ENCODE measurements at places on chromosomes 12 and 14.

DNA sequence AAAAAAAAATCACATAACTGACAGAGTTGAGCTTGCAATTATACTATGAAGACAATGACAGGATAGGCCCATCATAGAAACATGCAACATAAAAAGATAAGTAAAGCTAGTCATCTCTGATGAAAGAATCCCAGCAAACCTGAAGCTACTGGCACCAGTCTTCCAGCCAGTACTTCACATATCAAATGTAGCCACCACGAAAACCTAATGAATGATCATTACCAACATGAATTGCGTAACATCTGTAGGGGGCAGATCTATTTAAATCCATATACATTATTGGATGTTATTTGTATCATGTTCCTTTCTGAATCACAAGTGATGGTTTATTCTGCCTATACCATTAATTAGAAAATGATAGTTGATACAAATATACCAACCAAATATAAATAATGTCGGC, 73.9 kb downstream of the BCAT1 start:
- DNase-seq, result no peak

- DNase-seq, result no peak
Measured at GRCh38 chr12:93373961-93374656, 3.6 kb upstream of the NUDT4 start.

DNA sequence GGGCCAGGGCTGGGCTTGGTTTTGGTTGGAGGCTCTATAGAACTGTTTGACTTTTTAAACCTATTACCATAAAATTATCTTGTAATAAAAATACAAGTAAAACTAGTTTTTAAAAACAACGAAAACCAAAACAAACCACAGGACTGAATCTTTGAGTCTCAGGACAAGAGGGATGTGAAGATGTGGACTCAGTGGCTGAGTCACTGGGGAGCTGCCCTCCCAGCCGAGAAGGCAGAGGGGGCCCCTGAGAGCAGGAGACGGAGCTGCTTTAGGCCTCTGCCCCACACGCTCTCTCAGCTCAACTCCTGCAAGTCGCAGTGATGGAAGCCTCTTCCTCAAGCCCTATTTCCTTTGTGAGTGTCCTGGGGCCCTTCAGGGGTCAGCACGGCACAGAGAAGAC, 59.0 kb downstream of the CDC42BPB start:
- DNase-seq, result no peak

- no peak for DNase-seq
Measured at GRCh38 chr12:11578461-11578993, 70.9 kb upstream of the ETV6 start.

- DNase-seq, result no peak
Measured at GRCh38 chr14:69052181-69052601, 73.1 kb upstream of the ACTN1 start.

DNA sequence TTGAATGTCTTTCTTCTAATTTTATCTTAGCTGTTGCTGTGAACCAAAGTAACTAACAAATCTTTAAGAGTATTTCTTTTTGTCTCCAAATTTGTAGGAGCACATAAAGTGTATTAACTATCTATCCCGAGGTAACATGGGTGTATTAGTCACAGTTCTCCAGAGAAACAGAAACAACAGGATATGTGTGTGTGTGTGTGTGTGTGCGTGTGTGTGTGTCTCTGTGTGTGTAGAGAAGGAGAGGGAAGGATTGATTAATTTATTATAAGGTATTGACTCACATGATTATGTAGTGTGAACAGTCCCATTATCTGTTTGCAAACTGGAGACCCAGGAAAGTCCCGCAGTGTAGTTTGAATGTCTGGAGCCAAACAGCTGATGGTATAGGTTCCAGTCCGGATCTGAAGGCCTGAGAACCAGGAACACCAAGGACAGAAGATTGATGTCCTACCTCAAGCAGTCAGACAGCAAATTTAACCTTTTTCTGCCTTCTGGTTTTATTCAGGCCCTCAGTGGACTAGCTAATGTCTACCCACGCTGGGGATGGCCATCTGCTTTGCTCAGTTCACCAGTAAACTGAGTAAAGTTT, 14.4 kb downstream of the G2E3 start:
- no peak for DNase-seq

DNA sequence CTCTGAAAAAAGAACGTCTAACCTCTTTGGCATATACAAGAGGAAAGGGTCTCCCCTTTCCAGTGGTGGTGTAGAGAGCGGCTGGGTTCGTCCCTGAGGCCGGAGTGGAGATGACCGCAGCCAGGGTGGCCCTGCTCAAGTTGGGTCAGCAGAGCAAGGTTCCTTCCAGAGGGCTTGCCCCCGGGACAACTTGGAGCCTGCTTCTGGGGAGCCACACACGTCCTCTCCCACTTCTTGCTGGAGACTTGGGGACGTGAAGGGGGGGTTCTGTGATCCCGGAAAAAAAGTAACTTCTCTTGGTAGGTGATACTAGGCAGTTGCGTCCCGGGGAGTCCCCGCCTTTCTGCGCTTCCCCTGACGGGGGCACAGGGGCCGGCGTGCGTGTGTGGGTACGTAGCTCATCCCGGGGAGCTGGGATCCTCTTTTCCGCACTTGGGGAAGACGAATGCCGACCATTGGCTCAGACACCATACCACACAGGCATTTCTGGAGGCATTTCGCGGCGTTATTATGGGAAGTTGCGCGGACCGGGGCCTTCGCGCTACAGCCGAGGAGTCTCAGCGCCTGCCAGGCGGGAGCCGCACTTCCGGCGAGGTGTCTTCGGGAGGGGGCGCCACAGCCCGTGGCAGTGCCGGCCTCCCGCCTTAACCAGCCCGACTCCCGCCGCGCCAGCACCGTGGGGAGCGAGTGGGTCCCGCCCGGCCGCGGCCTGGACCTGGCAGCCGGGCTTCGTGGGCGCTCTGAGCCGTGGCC, 14.8 kb upstream of the PAX9 start:
- no peak for DNase-seq

DNA sequence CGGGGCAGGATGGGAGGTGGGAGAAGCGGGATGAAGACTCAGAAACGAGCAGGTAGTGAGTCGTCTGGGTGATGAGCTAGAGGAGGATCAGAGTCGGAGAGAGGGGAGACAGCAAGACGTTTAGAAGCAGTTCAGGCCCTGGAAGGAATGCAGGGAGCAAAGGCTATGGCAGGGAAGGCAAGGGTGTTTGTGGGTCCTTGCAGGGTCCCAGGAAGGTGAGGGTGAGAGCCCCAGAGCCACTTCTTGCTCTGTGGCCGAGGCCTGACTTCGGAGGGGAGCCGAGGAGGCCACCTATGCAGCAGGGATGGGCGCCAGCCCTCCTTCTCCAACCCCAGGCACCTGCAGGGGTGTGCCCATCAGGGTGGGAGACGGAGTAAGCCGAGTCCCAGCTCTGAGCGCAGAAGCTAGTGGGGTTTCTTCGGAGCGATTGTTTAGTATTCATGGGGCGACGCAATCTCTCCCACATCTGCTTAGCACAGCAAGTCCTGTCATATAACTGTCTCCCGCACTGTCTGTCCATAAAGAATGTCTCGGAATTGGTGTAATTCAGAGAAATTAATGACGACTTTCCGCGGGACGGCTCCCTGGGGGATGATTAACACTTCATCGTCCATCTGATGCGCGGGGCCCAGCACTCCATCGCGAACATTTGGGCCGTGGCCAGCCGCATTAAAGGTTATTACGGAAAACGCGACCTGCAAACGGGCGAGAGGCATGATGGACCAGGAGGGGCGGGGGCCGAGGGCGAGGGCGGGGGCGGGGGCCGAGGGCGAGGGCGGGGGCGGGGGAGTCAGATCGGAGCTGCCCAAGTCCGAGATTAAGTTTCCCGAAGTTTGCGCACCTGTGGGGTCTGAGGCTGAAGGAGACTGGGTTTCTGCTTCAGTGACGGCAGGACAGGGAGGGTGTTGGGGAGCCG, 12.2 kb upstream of the CALCOCO1 start:
- DNase-seq, result no peak

GRCh38 chr14:41130274-41130673, 476.4 kb upstream of the LRFN5 start:
- no peak for DNase-seq

DNA sequence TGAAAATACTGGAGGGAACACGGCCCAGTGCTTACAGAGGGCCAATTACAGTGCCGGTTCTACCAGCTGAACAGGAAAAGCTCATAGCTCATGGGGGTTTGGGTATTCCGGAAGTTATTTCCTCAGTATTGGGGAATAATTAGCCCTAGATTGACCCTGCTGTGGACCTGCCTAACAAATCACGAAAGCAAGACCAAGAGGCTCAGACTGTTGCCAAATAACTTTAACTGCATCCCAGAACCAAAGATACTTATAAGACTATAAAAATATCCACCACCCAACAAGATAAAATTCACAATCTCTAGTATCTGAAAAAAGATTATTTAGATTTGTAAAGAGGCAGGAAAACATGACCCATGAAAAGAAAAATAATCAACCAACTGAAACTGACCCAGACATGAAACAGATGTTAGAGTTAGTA, 8.0 kb upstream of the OR5AU1 start:
- DNase-seq, result no peak

GRCh38 chr12:6016756-6017155, 71.7 kb upstream of the ANO2 start:
- no peak for DNase-seq

DNA sequence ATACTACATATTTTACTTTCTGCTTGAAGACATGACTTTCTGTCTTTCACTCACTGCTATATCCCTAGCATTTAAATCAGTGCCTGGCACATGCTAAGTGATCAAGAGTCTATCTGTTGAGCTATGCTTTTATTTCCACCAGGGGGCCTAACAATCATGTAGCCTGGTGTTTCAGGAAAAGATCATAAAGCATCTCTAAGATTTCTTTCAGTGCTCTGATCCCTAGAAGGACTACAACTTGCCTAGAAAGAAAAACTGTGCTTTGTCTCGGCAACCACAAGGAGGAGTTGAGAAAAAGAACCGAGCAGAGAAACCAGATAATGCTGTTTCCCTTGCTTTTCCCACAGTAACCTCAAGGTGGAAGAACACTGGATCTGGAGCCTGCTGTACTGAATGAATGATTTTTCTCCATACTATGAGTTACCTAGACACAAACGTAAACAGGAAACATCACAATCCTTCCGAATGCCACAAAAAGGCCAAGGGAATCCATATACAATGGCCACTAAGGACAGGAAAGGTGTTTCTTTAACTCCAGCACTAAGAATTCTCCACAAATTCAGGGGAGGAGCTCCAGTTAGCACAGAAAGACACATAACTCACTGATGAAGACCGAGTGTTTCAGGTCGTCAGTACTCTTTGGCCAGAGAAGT, 1.2 kb downstream of the CRY1 start:
- DNase-seq, result no peak

DNA sequence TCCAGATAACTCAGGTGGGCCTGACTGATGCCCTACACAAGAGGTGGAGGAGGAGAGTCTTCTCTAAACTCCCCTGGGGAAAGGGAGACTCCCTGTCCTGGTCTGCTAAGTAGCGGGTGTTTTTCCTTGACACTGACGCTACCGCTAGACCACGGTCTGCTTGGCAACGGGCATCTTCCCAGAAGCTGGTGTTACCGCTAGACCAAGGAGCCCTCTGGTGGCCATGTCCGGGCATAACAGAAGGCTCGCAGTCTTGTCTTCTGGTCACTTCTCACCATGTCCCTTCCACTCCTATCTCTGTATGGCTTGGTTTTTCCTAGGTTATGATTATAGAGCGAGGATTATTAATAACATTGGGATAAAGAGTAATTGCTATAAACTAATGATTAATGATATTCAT, 965.5 kb downstream of the TMEM121 start:
- DNase-seq, result no peak

- no peak for DNase-seq
Measured at GRCh38 chr12:4154672-4155225, 118.8 kb upstream of the CCND2 start.

- DNase-seq, result no peak
Measured at GRCh38 chr14:69471436-69471835, 13.1 kb upstream of the PLEKHD1 start.

GRCh38 chr12:89162589-89163261, 189.6 kb downstream of the DUSP6 start:
- DNase-seq, result peak; percentile 18

DNA sequence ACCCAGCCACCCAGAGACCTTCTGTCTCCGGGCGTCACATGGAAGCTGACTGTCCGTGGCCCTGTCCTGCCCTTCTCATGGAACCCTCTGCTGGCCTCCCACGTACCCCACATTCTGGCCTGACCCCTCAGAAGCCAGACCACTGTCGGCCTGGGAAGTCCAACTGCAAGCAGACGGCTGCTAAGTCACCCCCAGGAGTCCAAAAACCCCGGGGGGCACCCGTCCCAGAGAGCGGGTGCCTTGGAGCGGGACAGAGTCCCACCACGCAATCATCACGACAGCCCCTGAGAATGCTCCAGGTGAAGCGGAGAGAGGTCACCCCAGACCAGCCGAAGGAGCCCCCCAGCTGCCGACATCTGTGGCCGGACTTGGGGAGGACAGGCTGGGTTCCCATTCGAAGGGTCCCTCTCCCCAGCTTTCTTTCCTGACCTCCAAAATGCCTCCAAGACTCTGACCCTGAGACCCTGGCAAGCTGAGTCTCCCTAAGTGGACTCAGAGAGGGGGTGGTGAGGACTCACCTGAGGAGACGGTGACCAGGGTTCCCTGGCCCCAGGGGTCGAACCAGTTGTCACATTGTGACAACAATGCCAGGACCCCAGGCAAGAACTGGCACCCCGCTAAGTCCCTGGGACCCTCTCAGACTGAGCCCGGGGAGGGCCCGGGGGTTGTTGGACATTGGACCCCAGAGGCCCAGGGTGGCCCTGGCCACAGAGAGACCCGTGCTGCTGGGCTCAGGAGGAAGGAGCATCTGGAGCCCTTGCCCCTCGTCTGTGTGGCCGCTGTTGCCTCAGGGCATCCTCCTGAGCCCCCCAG, 337.1 kb downstream of the TMEM121 start:
- no peak for DNase-seq

DNA sequence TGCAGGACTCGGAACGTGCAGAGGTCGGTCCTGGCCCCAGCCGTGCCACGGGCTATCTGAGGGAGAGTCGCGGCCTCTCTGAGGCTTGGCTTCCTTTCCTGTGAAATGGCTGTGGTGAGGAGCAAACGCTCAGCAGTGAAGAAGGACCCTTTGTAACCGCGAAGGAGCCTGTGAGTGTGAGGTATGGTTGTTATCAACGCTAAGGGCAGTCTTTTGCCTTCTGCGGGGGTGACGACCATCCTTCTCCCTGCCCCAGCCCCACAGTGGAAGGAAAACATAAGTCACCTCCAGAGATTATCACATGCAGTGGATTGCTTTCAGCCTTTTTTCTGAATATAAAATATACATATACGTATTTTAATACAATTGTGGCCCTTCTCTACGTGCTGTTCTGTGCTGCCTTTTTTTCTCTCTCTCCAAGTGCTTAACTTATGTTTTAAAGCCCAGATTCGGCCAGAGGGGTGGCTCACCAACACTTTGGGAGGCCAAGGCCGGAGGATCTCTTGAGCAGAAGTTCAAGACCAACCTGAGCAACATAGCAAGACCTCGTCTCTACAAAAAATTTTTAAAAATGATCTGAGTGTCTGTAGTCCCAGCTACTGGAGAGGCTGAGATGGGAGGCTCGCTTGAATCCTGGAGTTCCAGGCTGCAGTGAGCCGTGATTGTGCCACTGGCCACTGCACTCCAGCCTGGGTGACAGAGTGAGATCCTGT, 17.4 kb downstream of the TAMALIN start:
- DNase-seq, result no peak

DNA sequence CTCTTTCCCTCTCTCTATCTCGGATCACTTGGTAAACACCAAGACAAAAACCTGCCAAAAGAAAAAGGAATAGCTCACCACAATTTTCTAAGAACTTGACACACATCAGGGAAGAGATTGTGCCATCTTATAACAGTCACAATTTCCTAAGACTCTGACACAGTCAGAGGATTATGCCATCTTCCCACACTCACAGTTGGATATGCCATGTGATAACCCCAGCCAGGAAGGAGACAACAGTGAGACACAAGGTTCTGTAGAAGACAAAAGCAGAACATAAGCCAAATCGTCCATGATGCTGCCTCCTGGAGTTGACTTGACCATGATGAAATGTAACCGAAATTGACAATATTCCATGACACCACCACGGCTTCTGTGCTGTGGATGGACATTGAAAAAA, 2.8 kb upstream of the CLEC9A start:
- no peak for DNase-seq
